ENCODE measurements at places on chromosomes 5 and 9. TPM values are rescaled to one million over a fixed set of nuclear protein-coding genes. Genes with fewer than 3 reads are reported as not detected.

FGD3 gene
- polyA plus RNA-seq, result 7.1 TPM

AKNA gene
- 29.3 TPM for polyA plus RNA-seq

- DNase-seq, result no peak
Observed at GRCh38 chr5:112833971-112834370, 27.1 kb upstream of the SRP19 start.

DNA sequence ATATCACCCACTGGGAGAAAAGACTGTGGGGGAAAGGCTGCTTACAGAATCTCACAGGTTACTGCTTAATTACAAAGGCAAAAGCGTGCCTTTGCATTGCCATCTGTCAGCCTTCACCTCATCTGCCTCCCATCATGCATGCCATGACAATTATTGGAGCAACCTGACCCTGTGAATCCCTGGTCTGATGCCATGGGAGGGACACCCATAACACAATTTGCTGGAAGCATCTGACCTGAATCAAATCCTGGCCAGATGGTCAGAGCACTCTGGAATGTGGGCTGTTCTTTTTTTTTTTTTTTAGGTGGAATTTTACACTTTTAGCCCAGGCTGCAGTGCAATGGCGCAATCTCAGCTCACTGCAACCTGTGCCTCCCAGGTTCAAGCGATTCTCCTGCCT is 11.6 kb upstream of the RETREG1 start:
- no peak for DNase-seq

DNA sequence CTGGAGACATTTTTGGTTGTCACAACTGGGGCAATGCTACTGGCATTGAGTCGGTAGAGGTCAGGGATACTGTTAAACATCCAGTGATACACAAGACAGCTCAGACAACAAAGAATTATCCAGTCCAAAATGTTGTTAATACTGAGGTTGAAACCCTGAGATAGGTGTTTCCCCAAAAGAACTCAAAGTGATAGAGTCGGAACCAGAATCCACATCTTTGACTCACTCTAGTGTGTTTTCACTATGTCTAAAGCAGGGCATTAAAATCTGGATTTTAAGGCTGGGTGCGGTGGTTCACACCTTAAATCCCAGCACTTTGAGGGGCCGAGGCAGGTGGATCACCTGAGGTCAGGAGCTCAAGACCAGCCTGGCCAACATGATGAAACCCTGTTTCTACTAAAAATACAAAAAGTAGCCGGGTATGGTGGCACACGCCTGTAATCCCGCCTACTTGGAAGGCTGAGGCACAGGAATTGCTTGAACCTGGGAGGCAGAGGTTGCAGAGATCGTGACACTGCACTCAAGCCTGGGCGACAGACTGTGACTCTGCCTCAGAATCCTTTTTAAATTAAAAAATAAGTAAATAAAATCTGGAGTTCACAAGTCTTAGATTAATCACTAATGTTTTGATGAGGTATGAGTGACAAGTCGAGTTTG is 17.0 kb downstream of the SLC31A1 start:
- no peak for DNase-seq

GRCh38 chr5:157387683-157388093 is 72.3 kb upstream of the NIPAL4 start:
- DNase-seq, result no peak

- no peak for DNase-seq
Observed at GRCh38 chr9:112605963-112606699, 111.8 kb downstream of the INIP start.

- DNase-seq, result no peak
Observed at GRCh38 chr5:105288946-105289345, 1726.4 kb upstream of the NUDT12 start.

DNA sequence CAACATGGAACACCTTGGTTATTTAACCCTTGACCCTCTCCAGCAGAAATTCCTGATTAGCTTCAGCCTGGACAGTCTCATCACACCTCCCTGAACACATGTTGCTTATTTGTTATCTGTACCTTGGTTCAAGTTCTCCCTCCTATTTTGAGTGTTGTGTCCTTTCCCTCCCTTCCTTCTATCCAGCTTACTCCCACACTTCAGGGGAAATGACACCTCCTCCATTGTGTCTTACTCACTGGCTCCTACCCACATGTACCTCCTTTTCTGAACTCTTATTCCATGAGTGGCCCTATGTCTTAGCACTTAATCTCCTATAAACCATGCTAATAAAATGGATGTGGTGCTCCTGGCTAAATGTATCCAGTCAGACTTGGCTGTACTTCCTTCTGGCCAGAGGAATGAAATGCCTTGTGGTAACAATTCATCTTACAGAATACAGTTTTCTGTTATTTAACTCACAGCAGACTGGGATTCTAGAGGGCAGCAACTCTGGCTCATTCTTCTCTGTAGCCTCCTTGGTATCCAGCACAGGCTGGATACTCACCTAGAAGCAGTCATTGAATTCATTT is 11.2 kb downstream of the LIX1 start:
- no peak for DNase-seq

Data from right lung (tissue), 10 donors.